Stimulated activated CD8-positive, alpha-beta memory T cell treated with anti-CD3 and anti-CD28 coated beads, Interleukin-4, amount 100 ng/mL, for 1 hour (primary cell): ENCODE measurements at places on chromosomes 7 and 10.
A peak's percentile ranks its signal among the peaks of the same experiment; 100 is the strongest.

DNA sequence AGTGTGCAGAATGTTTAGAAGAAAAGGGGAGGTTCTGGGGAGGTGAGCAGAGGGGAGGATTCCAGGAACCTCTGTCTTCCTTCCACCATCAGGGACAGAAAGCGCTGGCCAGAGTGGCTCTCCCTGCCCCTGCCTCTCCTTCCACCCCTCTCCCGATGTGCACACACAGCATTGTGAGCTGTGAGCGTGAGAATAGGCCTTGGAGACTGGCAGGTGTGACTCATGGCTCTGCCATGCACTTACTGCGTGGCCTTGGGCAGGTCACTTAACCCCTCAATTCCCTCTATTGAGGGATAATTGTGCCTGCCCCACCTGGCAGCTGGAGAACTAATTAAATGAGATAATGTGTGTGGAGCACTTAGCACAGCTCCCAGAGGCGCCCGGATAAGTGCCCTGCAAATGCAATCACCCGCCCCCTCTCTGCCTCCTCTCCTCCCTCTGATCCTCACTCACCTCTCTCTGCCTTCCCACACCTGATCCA, 115.4 kb downstream of the ZMIZ1 start:
- DNase-seq = no peak

DNA sequence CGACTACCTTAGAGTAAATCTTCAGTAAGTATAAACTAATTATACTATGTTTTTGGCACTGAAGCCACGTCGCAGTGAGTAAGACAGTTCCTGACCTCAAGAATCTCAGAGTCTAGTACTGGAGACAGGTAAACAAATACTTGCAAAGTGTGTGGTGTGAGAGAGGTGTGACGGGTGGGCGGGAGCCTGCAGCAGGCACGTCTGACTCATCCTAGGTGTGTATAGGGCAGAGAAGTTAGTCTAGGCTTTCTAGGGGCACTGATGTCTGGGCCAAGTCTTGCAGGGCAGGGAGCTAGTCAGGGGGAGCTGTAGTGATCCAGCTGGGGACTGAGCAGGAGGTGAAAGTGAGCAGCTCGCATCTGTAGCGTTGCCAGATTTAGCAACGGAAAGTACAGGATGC, 35.9 kb upstream of the SFTPD start:
- DNase-seq = no peak

- no peak for DNase-seq
Measured at GRCh38 chr10:108849688-108850087, 1073.6 kb downstream of the XPNPEP1 start.

- no peak for DNase-seq
Measured at GRCh38 chr7:5691606-5692005, 89.9 kb downstream of the RNF216 start.

- DNase-seq = no peak
Measured at GRCh38 chr7:128347647-128348097, 4.0 kb upstream of the RBM28 start.

DNA sequence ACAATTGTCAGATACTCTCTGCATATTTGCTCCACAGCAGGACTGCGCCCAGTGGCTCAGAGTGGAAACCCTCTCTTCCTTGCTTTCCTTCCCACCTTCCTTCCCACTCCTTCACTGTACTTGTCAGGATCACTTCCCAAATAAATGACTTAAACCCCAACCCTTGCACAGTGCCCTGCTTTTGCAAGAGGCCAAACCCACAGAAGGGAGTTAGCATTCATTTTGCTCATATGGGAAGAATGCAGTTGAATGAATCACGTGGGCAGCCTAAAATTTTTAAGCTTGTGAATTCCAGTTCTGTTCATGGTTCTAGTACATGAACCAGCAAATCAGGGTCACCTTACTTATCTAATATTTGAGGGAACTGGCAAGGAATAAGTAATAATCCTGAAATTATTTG, 47.7 kb upstream of the SFMBT2 start:
- DNase-seq = no peak

DNA sequence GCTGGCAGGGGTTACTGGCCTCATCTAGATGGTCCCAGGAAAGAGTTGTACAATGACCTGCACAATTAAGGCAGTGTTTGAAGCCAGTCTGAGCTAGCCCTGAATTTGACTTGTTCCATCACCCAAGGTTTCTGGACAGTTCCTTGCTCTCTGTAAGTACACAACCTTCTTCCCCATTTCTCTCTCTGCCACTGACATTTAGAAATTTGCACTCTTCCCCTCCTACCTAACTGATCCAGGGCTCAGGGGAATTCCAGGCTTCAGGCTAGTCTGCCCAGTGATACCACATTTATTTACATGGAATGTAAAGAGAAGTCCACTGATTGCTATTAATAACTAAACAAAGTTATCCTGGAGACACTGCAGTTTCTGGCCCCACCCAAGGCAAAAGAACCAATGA, 139.0 kb upstream of the GPR26 start:
- no peak for DNase-seq

DNA sequence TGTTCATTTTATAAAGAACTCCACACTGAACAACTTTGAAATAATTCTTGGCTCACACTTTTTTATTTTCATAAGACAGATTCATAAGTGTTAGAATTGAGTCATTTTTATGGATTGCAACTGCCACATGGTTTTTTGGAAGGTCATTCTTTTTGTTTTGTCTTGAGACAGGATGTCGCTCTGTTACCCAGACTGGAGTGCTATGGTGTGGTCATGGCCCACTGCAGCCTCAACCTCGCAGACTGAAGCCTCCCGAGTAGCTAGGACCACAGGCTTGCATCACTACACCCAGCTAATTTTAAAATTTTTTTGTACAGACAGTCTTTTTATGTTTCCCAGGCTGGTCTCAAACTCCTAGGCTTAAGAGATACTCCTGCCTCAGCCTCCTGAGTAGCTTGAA, 20.3 kb downstream of the BMS1 start:
- DNase-seq = no peak

GRCh38 chr7:22900784-22901183, 78.1 kb upstream of the TOMM7 start:
- no peak for DNase-seq

- peak; percentile 73 for DNase-seq
Measured at GRCh38 chr10:102114861-102115618, 5.1 kb downstream of the LDB1 start.

GRCh38 chr10:93813507-93814465, 56.0 kb downstream of the LGI1 start:
- DNase-seq = no peak

- no peak for DNase-seq
Measured at GRCh38 chr7:106560482-106560881, 100.5 kb downstream of the CCDC71L start.

DNA sequence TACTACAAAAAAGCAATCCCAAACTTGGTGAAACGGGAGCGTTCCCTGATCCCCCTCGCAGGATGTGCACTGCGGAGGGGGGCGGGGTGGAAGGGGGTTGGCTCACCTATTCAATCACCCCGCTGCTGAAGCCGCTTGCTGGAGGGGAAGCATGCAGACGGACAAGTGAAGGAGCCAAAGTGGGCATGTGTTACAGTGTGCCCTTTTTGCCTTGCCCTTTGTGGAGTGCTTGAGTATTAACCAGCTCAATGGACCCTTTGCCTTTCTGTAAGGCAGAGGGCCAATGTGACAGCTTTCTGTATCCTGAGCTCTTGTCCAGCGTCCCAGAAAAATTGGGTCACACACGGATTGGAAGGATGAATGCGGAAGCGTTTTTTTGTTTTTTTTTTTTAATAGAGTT, 348.9 kb upstream of the NPSR1 start:
- DNase-seq = no peak

- DNase-seq = no peak
Measured at GRCh38 chr7:150947761-150948651, 30.1 kb downstream of the KCNH2 start.

GRCh38 chr7:44893710-44894234, 8.4 kb upstream of the PURB start:
- DNase-seq = no peak

- DNase-seq = no peak
Measured at GRCh38 chr7:107172276-107173032, 3.7 kb downstream of the HBP1 start.

- no peak for DNase-seq
Measured at GRCh38 chr7:70635633-70636032, 496.3 kb upstream of the GALNT17 start.

GRCh38 chr10:1365540-1366321, 309.5 kb downstream of the WDR37 start:
- DNase-seq = no peak

- no peak for DNase-seq
Measured at GRCh38 chr10:112917681-112918080, 32.4 kb upstream of the TCF7L2 start.

DNA sequence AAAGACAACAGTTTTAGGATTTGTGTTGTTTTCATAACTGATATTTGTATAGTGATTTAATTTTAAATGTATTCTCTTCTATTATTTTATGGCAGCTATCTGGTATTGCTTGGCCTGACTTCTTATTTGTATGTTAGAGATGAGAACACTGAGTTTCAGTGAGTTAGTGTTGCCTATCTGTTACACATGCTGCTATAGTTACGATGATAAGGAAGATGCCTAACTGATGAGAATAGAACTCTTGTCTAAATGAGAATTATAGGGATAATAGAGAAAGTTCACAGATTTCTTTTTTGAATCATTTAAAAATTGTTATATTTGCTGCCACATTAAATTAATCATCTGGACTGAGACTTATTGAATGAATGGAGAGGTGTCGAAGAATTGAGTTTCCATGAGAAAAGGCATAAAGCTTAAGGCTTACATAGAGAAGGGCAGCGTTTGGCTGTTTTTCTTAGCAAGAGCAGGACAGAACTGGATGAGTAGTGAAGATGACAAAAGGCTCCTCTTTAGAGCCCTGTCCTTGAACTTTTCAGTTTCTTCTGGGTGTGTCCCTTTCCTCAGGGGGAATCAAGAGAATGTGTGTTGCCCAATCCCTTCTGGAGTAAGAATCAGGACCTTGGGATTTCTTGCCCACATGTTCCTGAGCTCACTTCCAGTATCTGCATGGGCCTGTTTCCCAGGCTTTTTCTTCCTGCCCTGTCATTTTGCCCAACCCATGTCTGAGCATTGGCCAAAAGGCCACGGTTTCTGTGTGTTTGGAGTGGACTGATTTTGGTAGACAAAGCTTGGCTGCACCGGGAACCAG, 195.6 kb upstream of the CSTF2T start:
- DNase-seq = no peak

- DNase-seq = no peak
Measured at GRCh38 chr7:52120912-52121311, 804.3 kb upstream of the COBL start.

GRCh38 chr7:47217570-47218360, 364.1 kb downstream of the TNS3 start:
- no peak for DNase-seq

DNA sequence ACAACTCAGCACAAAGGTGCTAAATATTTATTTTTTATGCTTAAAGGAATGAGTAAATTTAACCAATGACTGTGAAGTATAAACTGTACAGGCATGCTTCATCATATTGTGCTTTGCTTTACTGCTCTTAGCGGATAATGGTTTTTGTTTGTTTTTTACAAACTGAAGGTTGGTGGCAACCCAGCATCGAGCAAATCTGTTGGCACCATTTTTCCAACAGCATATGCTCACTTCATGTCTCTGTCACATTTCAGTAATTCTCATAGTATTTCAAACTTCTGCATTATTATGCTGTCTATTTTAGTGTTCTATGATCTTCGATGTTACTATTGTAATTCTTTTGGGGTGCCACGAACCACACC, 22.8 kb downstream of the BRAF start:
- DNase-seq = no peak

- no peak for DNase-seq
Measured at GRCh38 chr10:33965795-33966581, 631.5 kb upstream of the NRP1 start.

GRCh38 chr7:72538147-72538546, 126.0 kb upstream of the CALN1 start:
- no peak for DNase-seq

DNA sequence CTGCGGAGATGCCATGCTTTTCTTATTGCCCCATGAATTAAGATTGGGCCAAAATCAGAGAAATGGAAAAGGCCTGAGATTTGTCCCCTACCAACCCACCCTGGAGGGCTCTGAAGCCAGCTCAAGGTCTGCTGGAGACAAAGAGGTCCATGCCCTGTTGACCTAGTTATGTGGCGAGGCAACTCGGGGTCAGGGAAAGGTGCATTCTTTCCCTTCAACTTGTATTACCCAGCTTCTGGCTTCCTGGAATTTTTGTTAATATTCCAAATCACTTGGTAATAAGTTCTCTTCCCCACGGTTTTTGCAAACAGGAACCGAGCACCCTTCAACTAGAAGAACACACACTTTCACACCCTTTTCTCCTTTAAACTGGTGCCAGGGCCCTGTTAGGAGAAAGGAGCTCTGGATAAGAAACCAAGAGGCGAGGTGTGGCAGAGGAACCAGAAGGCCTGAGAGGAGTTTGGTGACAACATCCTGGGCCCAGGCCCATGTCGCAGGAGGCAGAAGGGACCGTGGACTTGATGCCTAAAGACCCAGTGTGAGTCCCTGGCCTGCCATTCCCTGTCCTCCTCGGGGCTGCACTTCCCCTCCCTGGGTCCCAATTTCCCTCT, 12.5 kb upstream of the SFRP5 start:
- no peak for DNase-seq

DNA sequence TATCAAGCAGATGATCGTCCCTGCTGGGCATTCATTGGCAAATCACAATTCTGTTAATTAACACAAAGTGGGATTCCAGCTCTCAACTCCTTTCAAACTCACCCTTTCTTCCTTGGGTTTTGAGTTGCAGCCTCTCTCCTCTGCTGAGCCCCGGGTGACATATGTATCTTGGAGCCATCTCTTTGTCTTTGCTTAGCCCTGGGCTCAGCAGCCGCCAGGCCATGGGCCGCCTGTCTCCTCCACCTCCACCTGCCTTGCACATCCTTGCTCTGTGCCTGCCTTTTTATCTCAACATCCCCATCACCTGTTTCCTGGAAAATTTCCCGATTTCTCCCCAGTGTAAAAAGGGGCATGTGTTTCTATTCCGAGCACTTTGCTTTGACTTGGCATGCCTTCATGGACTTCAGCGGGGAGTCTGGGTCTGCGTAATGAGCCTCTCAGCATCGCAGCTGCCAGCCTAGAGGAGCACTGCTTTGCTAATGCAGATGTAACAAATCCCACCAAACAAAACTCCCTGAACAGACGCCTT, 141.3 kb upstream of the AGK start:
- DNase-seq = no peak

DNA sequence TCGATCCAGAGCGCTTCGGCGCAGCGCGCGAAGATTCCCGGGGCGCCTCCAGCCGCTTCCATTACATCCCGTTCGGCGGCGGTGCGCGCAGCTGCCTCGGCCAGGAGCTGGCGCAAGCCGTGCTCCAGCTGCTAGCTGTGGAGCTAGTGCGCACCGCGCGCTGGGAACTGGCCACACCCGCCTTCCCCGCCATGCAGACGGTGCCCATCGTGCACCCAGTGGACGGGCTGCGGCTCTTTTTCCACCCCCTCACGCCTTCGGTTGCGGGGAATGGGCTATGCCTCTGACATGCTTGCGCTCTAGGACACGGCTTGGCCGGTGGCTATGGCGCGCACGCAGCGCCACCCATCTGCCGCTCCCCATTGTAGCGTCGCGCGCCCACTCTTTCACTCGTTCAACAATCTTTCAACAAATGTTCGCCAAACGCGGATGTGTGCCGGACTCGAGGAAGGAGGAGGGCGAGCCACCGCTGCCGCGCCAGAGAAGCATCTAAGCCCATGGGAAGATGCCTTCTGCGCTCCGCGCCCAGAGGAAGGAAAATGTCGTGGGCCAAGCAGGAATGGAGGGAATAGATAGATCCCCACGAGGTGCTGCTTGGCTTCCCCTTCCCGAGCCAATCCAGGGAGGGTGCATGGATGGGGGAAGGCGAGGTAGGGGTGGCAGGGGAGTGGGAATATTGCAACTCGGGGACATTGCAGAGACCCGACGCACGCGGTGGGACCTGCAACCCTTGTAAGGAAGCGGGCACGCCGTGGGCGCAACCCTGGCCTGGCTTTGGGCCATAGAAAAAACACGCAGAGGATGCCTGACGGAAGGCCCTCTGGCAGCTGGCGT, 5.1 kb upstream of the CYP26A1 start:
- no peak for DNase-seq
